Caco-2 (cell line): ENCODE measurements at places on chromosomes 1 and 21. TPM values are rescaled to one million over a fixed set of nuclear protein-coding genes. Genes with fewer than 3 reads are reported as not detected.

Gene CD1B
- total RNA-seq, result not detected in 2 replicates

Gene TBX15
- 0.11 TPM in 1 of 2 replicates, not detected in the other for total RNA-seq

Gene COA7
- total RNA-seq, result 38.4 and 40.2 TPM in 2 replicates

DNA sequence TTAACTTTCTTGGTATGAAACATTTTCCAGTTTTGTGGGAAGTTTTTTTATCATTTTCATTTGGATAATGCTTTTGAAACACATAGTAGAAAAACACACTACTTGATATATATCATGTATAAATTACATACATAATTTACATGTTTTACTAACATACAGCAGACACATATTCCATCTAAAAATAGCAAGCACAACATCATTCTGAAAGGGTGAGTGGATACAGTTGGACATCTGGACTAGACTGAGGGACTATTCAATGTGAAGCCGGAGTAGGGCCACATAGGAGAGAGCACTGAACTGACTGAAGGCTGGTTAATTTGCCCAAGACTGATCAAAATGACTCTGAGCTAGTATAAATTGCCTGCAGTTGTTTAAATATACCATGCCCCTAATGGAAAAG, 11.7 kb downstream of the CDKN2C start:
- no peak overlapping the region for H3K4me3 ChIP-seq
- DNase-seq, result no peak
- H3K4me1 ChIP-seq, result no peaks in the 10 kb centered on the region
- H3K36me3 ChIP-seq, result no peaks in the 10 kb centered on the region
- no peak overlapping the region for H3K27ac ChIP-seq

GRCh38 chr21:43917515-43918384, 52.7 kb downstream of the AGPAT3 start:
- no peaks in the 10 kb centered on the region for H3K36me3 ChIP-seq
- H3K27ac ChIP-seq, result no peak overlapping the region
- no peak overlapping the region for H3K4me3 ChIP-seq
- H3K27me3 ChIP-seq, result no peaks in the 10 kb centered on the region
- peaks cover 28% of the 10 kb centered on the region for H3K4me1 ChIP-seq

- H3K4me3 ChIP-seq, result no peak overlapping the region
- no peak for DNase-seq
- H3K27ac ChIP-seq, result no peak overlapping the region
Measured at GRCh38 chr1:163442231-163442879, 120.6 kb downstream of the NUF2 start.

- no peak overlapping the region for H3K4me3 ChIP-seq
- peaks cover 2% of the 10 kb centered on the region; the same call in 1 of the 2 replicates for H3K36me3 ChIP-seq
- H3K4me1 ChIP-seq, result no peaks in the 10 kb centered on the region
- no peak overlapping the region for H3K27ac ChIP-seq
- no peak for DNase-seq
Measured at GRCh38 chr1:173775578-173776226, 48.8 kb upstream of the DARS2 start.

DNA sequence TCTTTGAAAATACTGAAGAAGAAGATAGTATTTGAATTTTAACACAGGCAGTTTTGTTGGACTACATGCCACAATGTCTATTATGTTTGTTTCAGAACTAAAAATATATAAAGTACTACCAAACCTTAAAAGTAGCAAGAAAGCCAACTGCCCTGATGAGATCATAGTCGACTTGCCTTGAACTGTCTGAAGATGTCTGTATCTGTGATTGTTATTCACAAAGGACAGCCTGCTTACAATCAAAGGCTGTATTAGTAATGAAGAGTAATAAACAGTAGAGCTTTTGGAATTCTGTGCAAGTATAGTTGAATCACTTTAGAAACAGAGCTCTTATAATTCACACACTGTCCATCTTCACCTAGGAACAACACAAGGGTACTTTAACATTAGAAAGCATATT, 228.3 kb downstream of the NCAM2 start:
- DNase-seq, result no peak
- no peak overlapping the region for H3K27ac ChIP-seq
- H3K4me3 ChIP-seq, result no peak overlapping the region
- H3K4me1 ChIP-seq, result no peaks in the 10 kb centered on the region

DNA sequence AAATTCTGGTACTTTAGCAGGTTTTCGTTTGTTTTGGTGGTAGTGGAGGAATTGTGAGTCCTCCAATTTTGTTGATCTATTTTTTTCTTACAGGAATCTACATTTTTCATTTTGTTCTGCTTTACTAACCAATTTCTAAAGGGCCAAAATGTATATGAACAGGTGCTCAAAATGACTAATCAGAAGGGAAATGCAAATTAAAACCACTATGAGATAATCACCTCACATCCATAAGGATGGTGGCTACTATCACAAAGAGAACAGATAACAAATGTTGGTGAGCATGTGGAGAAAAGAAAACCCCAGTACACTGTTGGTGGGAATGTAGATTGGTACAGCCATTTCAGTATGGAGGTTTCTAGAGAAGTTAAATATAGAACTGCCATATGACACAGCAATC, 134.2 kb downstream of the LMO4 start:
- no peak overlapping the region for H3K27ac ChIP-seq
- no peaks in the 10 kb centered on the region for H3K4me1 ChIP-seq
- H3K27me3 ChIP-seq, result no peaks in the 10 kb centered on the region
- DNase-seq, result no peak
- no peak overlapping the region for H3K4me3 ChIP-seq

DNA sequence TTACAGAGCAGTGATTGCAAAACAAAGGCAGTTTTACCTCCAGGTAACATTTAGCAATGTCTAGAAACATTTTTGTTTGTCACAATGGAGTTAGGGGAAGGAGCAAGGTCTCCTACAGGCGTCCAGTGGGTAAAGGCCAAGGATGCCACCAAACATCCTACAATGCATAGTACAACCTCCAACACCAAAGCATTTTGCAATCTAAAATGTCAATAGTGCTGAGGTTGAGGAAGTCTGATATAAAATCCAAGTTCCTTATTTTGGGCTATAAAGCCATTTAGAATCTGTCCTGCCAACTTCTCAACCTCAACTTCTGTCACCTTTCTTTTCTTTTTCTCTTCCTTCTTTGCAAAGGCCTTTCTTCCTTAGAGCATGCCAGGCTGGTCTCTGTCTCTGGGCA, 111.2 kb downstream of the FASLG start:
- no peak for DNase-seq
- H3K27ac ChIP-seq, result no peak overlapping the region
- no peaks in the 10 kb centered on the region for H3K36me3 ChIP-seq
- no peak overlapping the region for H3K4me3 ChIP-seq
- H3K4me1 ChIP-seq, result no peaks in the 10 kb centered on the region
- no peaks in the 10 kb centered on the region for H3K27me3 ChIP-seq
